Left colon (tissue), 2 donors: ENCODE measurements at places on chromosomes 5 and 9. TPM values are rescaled to one million over a fixed set of nuclear protein-coding genes. Genes with fewer than 3 reads are reported as not detected.

GRCh38 chr5:72314571-72315172, 5.4 kb downstream of the MRPS27 start:
- no peak for DNase-seq

DNA sequence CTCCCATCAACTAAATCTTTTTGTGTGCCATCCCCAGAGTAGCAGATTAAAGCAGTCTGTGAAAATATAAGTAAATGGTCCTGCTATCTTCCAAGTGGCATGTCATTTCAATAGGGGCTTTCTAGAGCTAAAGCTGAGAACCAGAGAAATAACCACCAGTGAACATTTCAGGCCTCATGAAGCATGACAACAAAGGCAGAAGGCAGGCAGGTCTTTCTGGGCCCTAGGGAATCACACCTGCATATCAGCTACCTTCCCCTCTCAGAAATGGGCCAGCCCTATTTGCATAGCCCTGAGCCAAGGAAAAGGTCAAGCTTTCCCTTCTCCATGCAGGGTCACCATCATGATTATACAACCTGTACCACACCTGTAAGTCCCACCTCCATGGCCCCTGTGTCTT, 205.3 kb downstream of the DEPDC1B start:
- no peak for DNase-seq

- no peak for DNase-seq
These were observed 52.5 kb upstream of the SLC2A8 start for GRCh38 chr9:127344368-127345000.

The KCNIP1 gene
- 0.22 TPM for total RNA-seq

GRCh38 chr9:130328349-130328801, 62.8 kb downstream of the HMCN2 start:
- peak; percentile 31 for DNase-seq

DNA sequence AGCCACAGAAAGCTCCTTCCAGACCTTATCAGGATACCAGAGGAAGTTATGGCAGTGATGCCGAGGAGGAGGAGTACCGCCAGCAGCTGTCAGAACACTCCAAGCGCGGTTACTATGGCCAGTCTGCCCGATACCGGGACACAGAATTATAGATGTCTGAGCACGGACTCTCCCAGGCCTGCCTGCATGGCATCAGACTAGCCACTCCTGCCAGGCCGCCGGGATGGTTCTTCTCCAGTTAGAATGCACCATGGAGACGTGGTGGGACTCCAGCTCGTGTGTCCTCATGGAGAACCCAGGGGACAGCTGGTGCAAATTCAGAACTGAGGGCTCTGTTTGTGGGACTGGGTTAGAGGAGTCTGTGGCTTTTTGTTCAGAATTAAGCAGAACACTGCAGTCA, 70.8 kb upstream of the ENTREP1 start:
- DNase-seq = no peak

DNA sequence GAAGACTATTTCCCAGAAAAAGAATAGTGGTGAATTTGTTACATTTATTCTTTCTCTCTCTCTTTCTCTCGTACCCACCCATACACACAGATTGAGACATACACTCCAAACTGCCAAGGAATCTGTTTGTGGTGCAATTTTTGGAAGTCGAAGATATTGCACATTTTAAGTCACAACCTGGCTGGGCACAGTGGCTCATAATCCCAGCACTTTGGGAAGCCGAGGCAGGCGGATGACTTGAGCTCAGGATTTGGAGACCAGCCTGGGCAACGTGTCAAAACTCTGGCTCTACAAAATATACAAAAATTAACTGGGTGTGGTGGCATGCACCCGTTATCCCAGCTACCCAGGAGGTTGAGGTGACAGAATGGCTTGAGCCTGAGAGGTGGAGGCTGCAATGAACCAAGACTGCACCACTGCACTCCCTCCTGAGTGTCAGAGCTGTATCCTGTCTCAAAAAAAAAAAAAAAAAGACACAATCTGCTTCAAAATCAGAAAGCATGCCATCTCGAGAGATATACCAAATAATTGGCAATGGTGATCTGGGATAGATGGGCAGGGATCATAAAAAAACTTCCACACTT, 19.2 kb upstream of the PLIN2 start:
- DNase-seq = no peak

DNA sequence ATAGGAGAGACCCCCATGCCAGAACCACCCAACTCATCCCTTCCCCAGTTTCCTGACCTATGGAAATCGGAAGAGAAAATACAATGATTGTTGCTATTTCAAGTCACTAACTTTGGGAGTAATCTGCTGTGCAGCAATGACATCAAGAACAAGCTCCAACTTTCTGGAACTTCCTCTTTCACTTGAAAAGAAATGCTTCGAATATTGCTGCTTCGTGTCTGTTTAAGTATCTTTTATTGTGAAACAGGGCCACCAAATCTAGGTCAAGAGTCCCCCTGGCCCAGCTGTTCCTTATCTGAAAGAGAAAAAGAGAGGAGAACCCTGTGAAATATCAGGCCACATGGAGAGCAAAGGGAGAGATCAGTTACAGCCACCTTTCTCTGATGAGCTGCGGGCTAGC, 59.4 kb upstream of the DNAH5 start:
- no peak for DNase-seq

The IL3 gene
- total RNA-seq = not detected

The MEIKIN gene
- not detected for total RNA-seq

DNA sequence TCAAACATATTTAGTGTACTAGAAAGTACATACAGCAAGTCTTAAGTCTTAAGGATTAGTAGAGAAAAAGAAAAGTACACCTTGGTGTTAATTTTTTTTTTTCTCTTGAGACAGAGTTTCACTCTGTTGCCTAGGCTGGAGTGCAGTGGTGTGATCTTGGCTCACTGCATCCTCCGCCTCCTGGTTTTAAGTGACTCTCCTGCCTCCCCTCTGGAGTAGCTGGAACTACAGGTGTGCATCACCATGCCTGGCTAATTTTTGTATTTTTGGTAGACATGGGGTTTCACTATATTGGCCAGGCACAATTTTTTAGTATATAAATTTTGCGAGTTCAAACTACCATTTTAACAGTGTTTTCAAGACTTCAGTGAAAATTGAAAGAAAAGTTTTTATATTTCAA, 1941.1 kb upstream of the CDH6 start:
- no peak for DNase-seq

DNA sequence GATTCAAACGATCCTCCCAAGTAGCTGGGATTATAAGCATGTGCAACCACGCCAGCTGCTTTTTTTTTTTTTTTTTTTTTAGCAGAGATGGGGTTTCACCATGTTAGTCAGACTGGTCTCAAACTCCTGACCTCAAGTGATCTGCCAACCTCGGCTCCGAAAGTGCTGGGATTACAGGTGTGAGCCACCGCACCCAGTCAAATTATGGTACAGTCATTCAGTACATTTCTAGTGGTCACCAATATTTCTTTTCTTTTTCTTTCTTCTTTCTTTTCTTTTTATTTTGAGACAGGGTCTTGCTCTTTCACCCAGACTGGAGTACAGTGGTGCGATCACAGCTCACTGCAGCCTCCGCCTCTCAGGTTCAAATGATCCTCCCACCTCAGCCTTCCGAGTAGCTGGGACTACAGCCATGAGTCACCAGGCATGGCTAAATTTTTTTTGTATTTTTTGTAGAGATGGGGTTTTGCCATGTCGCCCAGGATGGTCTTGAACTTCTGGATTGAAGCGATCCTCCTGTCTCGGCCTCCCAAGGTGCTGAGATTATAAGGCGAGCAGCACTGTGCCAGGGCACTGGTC, 25.4 kb upstream of the DCP2 start:
- no peak for DNase-seq

The TAS2R1 gene
- not detected for total RNA-seq

- DNase-seq = no peak
These were observed 646.6 kb downstream of the TLE4 start for GRCh38 chr9:80218328-80218727.
